Pancreas (tissue), 10 donors: ENCODE measurements at places on chromosomes 1 and 21. TPM values are rescaled to one million over a fixed set of nuclear protein-coding genes. Genes with fewer than 3 reads are reported as not detected.

The CNKSR1 gene
- total RNA-seq: 20.8 TPM

The DEPDC1 gene
- 0.03 TPM for total RNA-seq

DNA sequence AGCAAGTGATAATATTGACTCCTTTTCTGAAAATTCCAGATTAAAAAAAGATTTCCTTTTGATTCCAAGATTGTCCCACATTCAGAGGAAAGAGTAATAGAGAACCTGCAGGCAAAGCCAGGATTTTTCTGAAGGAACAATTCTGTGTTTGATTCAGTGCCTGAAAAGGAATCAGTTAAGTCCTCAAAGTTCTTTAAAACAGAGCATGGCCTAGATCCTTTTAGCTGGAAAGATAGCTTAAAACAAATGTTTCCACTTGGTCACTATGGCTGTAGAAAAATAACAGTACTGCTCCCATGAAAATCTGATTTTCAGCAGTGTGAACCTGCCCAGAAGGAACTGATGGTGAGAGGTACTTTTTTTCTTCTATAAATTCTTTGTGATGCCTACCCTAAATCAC, 41.8 kb downstream of the HS2ST1 start:
- no peak overlapping the region for H3K4me3 ChIP-seq
- no peaks in the 10 kb centered on the region for H3K36me3 ChIP-seq
- no peaks in the 10 kb centered on the region for H3K4me1 ChIP-seq
- H3K27ac ChIP-seq: no peak overlapping the region

The LORICRIN gene
- not detected for total RNA-seq

DNA sequence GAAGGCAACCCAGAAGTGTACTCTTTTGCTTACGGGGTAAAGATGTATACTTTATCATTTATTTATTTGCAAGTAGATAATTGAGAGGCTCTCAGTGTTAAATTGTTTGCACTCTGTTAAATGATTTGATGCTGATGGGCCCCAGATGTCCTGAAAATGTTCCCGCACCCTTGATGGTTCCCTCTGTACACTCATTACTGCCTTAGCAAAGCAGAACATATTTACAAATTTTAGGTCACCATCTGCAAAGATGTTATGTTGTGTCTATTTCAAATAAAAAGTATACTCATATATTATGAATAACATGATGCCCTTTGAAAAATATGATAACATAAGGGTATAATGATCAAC, 240.5 kb upstream of the SNX7 start:
- H3K4me1 ChIP-seq: no peaks in the 10 kb centered on the region
- no peak overlapping the region for H3K27ac ChIP-seq
- no peak for DNase-seq
- H3K4me3 ChIP-seq: no peak overlapping the region
- H3K27me3 ChIP-seq: no peaks in the 10 kb centered on the region
- H3K36me3 ChIP-seq: no peaks in the 10 kb centered on the region

- no peak overlapping the region for H3K27ac ChIP-seq
- no peak overlapping the region for H3K4me3 ChIP-seq
- no peaks in the 10 kb centered on the region for H3K27me3 ChIP-seq
- no peaks in the 10 kb centered on the region for H3K4me1 ChIP-seq
- H3K36me3 ChIP-seq: no peaks in the 10 kb centered on the region
- DNase-seq: no peak
Observed at GRCh38 chr1:213186168-213186567, 135.1 kb downstream of the RPS6KC1 start.

DNA sequence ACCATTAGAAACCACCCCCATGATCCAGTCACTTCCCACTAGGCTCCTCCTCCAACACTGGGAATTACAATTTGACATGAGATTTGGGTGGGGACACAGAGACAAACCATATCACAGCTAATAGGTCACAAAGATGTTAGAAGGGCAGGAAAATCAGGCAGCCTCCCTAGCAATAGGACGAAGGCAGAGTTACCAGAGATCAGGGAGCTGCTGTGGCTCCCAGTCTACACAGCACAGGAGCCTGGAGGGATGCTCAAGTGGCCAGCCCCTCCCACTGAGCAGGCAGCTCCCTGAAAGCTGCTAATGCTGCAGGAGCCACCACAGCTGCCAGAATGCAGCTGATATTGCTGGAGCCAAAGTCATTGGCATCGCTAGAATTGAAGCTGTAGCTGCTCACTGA, 51.0 kb downstream of the CR1L start:
- no peaks in the 10 kb centered on the region for H3K4me1 ChIP-seq
- no peak overlapping the region for H3K27ac ChIP-seq
- no peaks in the 10 kb centered on the region for H3K36me3 ChIP-seq
- DNase-seq: no peak
- H3K27me3 ChIP-seq: no peaks in the 10 kb centered on the region

DNA sequence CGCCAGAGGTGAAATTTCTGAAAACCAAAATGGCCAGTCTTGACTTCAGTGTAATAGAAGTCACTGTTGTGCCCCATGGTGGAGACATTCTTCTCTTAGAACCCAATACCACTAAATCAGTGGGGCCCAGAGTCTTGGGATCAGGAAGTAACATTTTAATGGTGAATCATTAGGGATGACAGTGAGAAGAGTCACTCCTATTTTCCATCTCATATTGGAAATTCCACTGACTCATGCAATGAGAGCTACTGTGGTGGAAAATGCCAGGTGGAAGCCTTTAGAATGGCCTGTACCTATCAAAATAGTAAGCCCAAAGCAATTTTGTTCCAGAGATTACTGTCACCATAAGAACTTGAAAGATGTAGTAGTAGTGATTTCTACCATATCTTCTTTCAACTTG, 20.6 kb upstream of the PPM1J start:
- H3K27me3 ChIP-seq: no peaks in the 10 kb centered on the region
- no peak overlapping the region for H3K27ac ChIP-seq
- H3K36me3 ChIP-seq: no peaks in the 10 kb centered on the region
- H3K4me1 ChIP-seq: no peaks in the 10 kb centered on the region

The ALX3 gene
- not detected for total RNA-seq

DNA sequence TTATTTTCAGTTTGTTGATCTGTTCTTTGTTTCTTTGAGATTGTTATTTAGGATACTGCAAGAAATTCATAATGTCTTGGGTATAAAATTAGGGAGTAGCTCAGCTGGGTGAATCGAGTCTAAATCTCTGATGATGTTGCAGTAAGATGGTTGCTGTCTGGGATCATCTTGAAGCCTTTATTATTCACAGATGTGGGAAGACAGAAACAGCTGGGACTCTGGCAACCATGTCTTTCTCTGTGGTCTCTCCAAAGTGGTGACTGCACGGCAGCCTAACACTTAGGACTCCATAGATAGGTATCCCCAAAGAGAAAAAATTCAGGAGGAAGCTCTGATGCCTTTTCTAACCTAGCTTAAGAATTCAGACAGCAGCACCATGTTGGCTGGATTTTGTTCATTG, 52.7 kb downstream of the RAP1A start:
- no peaks in the 10 kb centered on the region for H3K36me3 ChIP-seq
- H3K27me3 ChIP-seq: no peaks in the 10 kb centered on the region
- peaks cover 13% of the 10 kb centered on the region for H3K4me1 ChIP-seq
- no peak for DNase-seq
- no peak overlapping the region for H3K27ac ChIP-seq

The OR2G6 gene
- not detected for total RNA-seq

The DCST1 gene
- total RNA-seq: not detected

The CR1 gene
- 4.7 TPM for total RNA-seq

The PHGDH gene
- total RNA-seq: 72.5 TPM

- H3K27ac ChIP-seq: no peak overlapping the region
- H3K27me3 ChIP-seq: no peaks in the 10 kb centered on the region
- peaks cover 3% of the 10 kb centered on the region for H3K4me1 ChIP-seq
Observed at GRCh38 chr1:227739636-227740035, 4.4 kb downstream of the SNAP47 start.

GRCh38 chr1:117638141-117638540, 32.3 kb downstream of the TENT5C start:
- H3K4me3 ChIP-seq: no peak overlapping the region
- no peaks in the 10 kb centered on the region for H3K36me3 ChIP-seq
- H3K27ac ChIP-seq: no peak overlapping the region
- DNase-seq: no peak

DNA sequence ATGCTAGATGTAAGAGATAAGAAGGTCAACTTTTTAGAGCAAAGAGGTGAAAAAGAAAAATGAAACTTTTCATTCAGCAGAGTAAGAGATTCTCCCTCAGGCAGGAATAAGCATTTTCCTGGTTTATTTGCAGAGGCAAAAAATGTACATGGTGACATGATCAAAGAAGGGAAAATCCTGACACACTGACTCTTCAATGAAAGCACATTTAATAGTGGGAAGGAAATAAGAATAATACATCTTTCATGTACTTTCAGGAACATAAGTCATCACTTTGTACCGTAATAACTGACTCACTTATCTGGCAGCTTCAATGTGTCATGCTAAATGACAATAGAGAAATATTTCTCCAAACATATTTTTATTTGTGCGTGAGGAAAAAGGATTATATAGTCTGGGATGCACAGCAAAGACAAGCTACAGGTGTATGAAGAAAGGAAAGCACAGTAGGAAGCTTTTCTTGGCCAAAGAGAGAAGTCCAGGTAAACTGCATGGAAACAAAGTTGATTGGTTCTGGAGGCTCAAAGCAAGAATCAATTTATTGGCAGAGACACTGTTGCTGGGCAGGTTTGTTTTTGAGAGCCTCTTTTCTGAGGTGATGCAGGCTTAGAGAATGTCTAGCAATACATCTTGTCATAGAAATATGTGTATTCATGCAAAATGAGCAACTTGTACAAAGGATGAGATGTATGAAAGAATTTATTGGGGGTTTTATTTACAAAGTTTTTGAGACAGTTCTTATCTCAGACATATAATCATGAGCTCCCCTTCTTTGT, 1409.0 kb downstream of the PLA2G4A start:
- H3K36me3 ChIP-seq: no peaks in the 10 kb centered on the region
- no peak overlapping the region for H3K4me3 ChIP-seq
- DNase-seq: no peak
- H3K4me1 ChIP-seq: no peaks in the 10 kb centered on the region
- no peaks in the 10 kb centered on the region for H3K27me3 ChIP-seq

DNA sequence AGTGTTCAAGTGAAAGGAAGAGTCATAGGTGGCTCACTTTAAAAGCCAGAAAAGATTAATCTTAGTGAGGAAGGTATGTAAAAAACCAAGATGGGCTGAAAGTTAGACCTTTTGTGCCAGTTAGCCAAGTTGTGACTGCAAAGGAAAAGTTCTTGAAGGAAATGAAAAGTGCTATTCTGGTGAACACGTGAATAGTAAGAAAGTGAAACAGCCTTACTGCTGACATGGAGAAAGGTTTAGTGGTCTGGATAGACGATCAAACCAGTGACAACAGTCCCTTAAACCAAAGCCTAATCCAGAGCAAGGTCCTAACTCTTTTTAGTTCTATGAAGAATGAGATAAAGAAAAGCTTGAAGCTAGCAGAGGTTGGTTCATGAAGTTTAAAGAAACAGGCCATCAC, 106.4 kb downstream of the CTH start:
- H3K4me3 ChIP-seq: no peak overlapping the region
- DNase-seq: no peak
- no peaks in the 10 kb centered on the region for H3K27me3 ChIP-seq
- no peaks in the 10 kb centered on the region for H3K36me3 ChIP-seq
- H3K4me1 ChIP-seq: no peaks in the 10 kb centered on the region

GRCh38 chr21:24823247-24823646, 784.0 kb downstream of the MRPL39 start:
- no peaks in the 10 kb centered on the region for H3K27me3 ChIP-seq
- H3K4me3 ChIP-seq: no peak overlapping the region
- no peak overlapping the region for H3K27ac ChIP-seq
- DNase-seq: no peak
- no peaks in the 10 kb centered on the region for H3K4me1 ChIP-seq

DNA sequence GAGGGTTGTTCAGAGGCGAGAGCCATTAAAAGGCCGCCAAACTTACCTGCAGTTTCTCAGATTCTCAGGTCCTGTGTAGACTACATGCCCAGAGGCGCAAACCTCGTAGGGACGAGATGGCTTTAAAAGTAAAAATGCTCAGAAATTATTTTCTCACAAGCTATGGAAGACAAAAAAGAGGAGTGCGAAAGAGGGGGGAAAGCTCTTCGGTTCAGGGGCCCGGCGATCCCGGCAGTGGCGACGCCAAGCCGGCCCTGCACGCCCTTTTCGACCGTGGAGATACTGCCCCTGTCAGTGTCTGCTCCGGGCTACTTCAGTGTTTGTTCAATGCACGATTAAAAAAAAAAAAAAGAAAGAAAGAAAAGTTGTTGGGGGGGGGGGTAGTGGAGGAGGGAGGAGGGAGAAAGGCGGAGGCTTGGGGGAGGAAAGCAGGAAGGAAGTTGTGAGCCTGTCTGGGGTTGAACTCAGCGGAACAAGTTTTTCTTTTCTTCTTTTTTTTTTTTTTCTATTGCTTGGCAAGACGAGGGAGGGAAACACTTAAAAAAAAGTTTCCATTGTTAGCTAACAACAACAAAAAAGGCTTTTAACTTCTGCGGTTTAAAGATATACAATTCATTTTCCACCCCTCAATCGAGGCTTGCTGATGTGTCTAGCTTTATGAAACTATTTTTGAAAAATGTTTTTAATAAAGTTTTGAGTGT, at the start of gene ITPKB:
Gene ITPKB (minus strand): TSS at position 288 of the 701 bp plus-strand sequence. CDS start 1,824 bp downstream, outside the sequence.
- no peak for DNase-seq
- H3K27ac ChIP-seq: peak within 1 kb of the TSS; percentile 43
- no peaks in the 10 kb centered on the region for H3K36me3 ChIP-seq
- peaks cover 4% of the 10 kb centered on the region for H3K4me1 ChIP-seq
- H3K4me3 ChIP-seq: peak within 1 kb of the TSS; percentile 87

- no peak overlapping the region for H3K27ac ChIP-seq
- no peaks in the 10 kb centered on the region for H3K4me1 ChIP-seq
- H3K36me3 ChIP-seq: no peaks in the 10 kb centered on the region
- DNase-seq: no peak
Observed at GRCh38 chr1:209455145-209455544, 128.4 kb upstream of the CAMK1G start.

GRCh38 chr21:42964546-42965210, 9.7 kb upstream of the PKNOX1 start:
- no peak for DNase-seq
- H3K36me3 ChIP-seq: no peaks in the 10 kb centered on the region
- no peak overlapping the region for H3K27ac ChIP-seq

The ADIPOR1 gene
- 49.2 TPM for total RNA-seq

- no peaks in the 10 kb centered on the region for H3K36me3 ChIP-seq
- no peak for DNase-seq
- no peak overlapping the region for H3K27ac ChIP-seq
- H3K4me1 ChIP-seq: no peaks in the 10 kb centered on the region
- H3K4me3 ChIP-seq: no peak overlapping the region
Observed at GRCh38 chr1:146007489-146008133, 11.2 kb upstream of the TXNIP start.

- H3K4me1 ChIP-seq: no peaks in the 10 kb centered on the region
- DNase-seq: no peak
- no peaks in the 10 kb centered on the region for H3K27me3 ChIP-seq
- H3K36me3 ChIP-seq: no peaks in the 10 kb centered on the region
- H3K4me3 ChIP-seq: no peak overlapping the region
- no peak overlapping the region for H3K27ac ChIP-seq
Observed at GRCh38 chr1:76470166-76470565, 395.6 kb downstream of the ST6GALNAC3 start.

The SPRR2B gene
- not detected for total RNA-seq

GRCh38 chr1:192916021-192916420, 107.2 kb downstream of the RGS2 start:
- H3K27me3 ChIP-seq: no peaks in the 10 kb centered on the region
- peaks cover 5% of the 10 kb centered on the region for H3K4me1 ChIP-seq
- no peak for DNase-seq
- H3K4me3 ChIP-seq: no peak overlapping the region
